Left colon (tissue), 2 donors: ENCODE measurements at places on chromosomes 6 and 20. TPM values are rescaled to one million over a fixed set of nuclear protein-coding genes. Genes with fewer than 3 reads are reported as not detected.

Gene FERMT1
- 79.7 TPM for total RNA-seq

Gene MYB
- 51.1 TPM for total RNA-seq

Gene CD93
- 14.2 TPM for total RNA-seq

Gene PRKN
- total RNA-seq = 5.4 TPM

Gene TRIM38
- 13.2 TPM for total RNA-seq

Gene FRS3
- total RNA-seq = 4.4 TPM

Gene RNF182
- not detected for total RNA-seq

Gene CBLN4
- 0.20 TPM for total RNA-seq

Gene FYN
- 23.8 TPM for total RNA-seq

Gene IL17A
- total RNA-seq = not detected

Gene GJA10
- not detected for total RNA-seq

Gene DCDC2
- total RNA-seq = 2.1 TPM

Gene LY6G6C
- total RNA-seq = not detected

Gene BEND6
- total RNA-seq = 0.53 TPM

Gene PPP1R14C
- 40.0 TPM for total RNA-seq

Gene NKAIN2
- 0.12 TPM for total RNA-seq

Gene PXDC1
- total RNA-seq = 9.6 TPM

Gene OR11A1
- total RNA-seq = not detected

Gene UNC93A
- total RNA-seq = not detected

Gene TLDC2
- 25.2 TPM for total RNA-seq

Gene LPA
- not detected for total RNA-seq

Gene ANKS1A
- total RNA-seq = 32.0 TPM

Gene CRISP2
- total RNA-seq = not detected

Gene CCDC170
- total RNA-seq = 1.7 TPM

Gene TNF
- total RNA-seq = 0.27 TPM

Gene PROKR2
- not detected for total RNA-seq

Gene ANKRD66
- not detected for total RNA-seq

Gene OR12D1
- total RNA-seq = not detected

Gene PLA2G7
- 0.70 TPM for total RNA-seq

Gene TBXT
- not detected for total RNA-seq

Gene ARHGAP18
- 26.9 TPM for total RNA-seq

Gene DEFB132
- not detected for total RNA-seq
